ENCODE measurements at places on chromosomes 7 and 10.

- no peak for DNase-seq
Measured at GRCh38 chr10:29543715-29544114, 91.1 kb downstream of the SVIL start.

- DNase-seq: no peak
Measured at GRCh38 chr7:137664846-137665245, 181.9 kb downstream of the DGKI start.

DNA sequence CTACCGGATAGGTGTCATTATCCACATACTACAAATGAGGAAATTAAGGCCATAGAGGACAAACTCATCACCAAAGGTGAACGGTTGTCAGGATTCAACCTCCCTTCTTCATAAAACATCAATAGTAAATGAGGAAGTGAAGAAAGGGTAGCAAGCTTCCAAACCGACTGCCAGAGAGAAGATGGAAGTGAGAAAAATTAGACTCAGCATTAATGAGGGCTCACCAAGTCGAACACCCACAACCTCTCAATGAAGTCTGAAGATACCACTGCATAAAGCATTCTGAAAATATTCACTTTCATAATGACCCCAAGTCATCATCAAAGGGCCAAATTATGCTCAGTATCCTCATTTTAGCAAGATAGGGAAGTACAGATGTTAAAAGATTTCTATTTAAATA is 29.6 kb downstream of the ABCB4 start:
- DNase-seq: no peak

DNA sequence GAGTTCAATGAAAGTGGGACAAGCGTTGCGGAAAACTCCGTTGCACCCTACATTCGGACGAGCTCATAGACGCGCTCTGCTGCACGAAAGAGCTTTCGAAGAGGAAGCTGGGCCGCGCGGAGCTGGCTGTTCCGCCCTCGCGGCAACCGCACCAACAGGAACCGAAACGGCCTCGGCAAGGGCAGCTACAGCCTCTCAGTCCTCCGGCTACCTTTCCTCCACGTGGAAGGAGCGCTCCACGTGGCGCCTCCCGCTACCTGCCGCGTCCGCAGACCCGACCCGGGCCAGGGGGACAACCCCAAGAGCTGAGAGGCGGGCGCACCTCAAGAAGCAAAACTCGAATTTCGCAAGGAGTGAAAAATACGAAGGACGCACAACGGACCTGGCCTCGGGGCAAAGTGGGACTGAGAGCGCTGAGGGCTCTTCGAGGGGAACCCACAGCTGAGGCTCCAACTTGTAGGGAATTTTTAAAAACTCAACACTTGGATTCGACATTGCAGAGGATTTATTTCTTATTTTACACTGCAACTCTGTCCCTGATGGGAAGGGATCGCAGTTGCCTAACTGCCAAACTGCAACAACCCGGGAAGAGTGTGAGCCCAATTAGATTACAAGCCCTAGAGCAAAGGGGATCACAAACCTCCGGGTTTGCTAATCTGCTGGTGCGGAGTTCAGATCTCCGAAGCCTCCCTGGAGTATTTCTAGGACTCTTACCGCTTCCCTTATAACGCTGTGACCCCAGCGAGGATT is 1.4 kb downstream of the HPSE2 start:
- no peak for DNase-seq

GRCh38 chr7:116726713-116727431 is 54.9 kb downstream of the MET start:
- DNase-seq: no peak

DNA sequence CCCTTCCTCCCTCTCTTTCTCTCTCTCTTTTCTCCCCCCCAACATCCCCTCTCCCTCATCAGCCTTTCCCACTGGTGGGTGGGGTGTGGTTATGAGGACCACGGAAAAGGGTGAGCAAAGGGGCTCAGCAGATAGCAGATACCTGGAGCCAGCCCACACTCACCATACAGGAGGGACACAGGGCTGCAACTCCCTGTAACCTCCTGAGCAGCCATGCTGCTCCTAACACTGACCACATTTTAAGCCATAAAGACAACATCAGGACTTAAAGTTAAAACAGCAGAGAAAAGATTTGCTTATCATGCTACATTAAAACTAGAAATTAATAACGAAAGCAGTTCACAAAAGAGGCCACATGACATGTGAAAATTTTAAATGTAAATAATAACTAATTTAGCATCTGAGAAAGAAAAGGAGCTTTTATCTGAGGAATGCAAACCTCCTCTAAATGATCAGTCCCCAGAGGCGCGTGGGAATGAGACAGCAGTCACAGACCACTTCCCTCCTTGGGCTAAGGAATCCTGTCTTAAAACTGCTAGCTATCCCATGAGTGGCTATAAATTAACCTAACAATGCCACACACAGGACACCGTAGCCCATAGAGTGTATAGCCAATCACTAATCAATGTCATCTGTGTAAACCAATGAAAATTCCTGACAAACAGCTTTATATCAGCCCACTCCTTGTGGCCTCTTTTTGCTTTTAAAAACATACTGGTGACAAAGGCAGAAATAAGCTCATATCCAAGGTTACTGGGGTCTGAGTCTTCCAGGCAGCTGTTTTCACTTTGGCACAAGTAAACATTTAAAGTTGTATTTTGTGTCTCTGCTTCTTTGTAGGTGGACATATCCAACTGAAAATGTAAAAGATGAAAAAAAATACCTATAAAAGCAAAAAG is 33.3 kb downstream of the PKD1L1 start:
- no peak for DNase-seq

DNA sequence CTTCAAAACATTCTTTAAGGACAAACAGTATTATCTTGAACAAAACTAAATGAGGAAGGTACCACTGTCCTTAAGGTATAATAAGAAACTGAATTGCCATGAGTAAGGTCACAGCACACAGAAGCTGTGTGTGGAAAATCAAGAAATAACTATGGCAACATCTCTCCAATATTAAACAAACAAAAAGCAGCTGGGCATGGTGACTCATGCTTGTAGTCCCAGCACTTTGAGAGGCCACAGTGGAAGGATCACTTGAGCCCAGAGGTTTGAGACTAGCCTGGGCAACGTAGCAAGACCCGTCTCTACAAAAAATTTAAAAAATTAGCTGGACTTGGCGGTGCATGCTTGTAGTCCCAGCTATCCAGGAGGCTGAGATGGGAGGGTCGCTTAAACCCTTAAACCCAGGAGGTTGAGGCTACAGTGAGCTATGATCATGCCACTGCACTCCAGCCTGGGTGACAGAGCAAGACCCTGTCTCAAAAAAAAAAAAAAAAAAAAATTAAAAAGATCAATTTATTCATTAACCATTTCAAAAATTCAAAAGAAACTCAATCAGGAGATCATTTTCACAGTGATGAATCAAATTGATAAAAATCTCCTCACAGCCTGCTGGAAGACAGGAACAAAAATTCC is 195.4 kb downstream of the SKIDA1 start:
- no peak for DNase-seq

DNA sequence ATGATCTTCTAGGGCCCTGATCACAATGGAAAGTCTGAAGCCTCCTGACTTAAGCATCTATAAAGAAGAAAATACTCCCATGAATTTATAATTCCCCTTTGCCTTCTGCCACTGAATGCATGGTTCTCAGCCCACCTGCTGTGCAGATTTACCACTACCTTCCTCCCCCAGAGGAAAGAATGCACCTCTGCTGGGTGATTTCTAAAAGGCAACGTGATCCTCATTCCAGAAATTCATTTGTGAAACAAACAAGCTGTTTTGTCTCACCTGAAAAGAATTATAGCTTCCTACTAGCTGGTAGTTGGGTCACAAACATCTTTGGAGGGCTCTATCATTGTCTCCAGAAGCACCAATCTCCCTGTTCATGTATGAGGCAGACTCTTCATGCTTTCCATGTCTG is 320.2 kb downstream of the CDC14C start:
- DNase-seq: no peak

- DNase-seq: no peak
Measured at GRCh38 chr7:93048136-93048930, 69.4 kb downstream of the SAMD9 start.

DNA sequence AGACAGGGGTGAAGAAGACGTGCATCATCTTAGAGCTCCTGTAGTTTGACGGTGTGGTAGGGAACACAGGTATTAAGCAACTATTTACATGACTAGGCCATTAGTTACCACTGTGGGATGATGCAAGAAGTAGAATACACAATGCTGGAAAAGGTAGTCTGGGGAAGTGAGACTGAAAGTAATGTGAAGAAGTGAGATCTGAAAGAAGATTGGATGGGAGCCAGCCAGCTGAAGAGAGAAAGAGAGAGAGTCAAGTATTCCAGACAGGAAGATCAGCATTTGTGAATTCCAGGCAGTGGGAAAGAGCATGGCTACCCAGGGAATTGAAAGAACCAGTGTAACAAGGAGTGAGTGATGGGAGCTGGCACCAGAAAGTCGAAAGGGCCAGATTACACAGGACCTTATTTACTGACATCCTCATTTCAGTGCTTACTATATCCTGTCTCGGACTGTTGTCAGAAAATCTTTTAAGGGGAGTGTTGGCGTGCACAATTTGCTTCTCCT is 4.0 kb upstream of the CFAP58 start:
- DNase-seq: no peak

DNA sequence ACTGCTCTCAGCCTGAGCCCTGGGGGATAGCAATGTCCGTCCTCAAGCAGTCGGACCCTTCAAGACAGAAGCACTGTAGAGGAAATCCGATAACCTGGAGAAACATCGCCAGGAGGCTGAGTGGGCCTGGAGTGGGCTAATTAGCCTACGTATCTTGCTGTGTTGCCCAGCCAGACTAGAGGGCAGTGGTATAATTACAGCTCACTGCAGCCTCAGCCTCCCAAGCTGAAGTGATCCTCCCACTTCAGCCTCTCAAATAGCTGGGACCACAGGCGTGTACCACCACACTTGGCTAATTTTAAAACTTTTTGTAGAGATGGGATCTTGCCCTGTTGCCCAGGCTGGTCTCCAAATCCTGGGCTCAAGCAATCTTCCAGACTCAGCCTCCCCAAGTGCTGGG is 21.7 kb downstream of the LYZL2 start:
- DNase-seq: no peak

- peak; percentile 89 for DNase-seq
Measured at GRCh38 chr7:30660331-30661255, 21.7 kb downstream of the CRHR2 start.

GRCh38 chr7:84247591-84247990 is 53.0 kb upstream of the SEMA3A start:
- DNase-seq: no peak

- DNase-seq: no peak
Measured at GRCh38 chr10:114852197-114852596, 30.6 kb downstream of the FHIP2A start.

DNA sequence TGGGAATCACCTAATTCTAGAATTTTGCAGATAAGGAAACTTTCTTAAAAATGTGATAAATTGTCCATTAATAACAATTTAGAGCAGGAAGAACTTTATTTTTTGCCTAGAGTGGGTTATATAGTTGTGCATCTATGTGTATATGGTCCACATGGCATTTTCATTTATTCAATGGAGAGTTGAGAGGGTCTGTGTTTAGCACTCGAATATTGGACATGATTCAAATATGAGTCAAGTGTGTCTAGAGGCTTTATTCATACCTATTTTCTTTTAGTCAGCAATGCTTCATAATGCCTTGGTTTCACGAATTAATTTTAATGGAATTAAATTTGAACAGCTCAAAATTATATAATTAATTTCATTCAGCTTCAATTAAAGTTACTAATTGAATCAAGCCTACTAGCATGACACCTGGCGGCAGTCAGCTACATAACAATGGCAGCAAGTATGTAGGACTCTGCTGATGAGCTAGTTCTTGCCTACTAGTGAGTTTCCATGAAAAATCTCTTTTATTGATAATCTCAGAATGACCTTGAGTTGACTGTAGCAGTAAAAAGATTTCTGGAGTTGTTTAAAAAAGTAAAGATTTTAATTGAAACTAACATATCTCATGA is 17.7 kb downstream of the MDFIC start:
- DNase-seq: peak; percentile 14

GRCh38 chr7:46603296-46603752 is 682.3 kb upstream of the IGFBP3 start:
- no peak for DNase-seq

DNA sequence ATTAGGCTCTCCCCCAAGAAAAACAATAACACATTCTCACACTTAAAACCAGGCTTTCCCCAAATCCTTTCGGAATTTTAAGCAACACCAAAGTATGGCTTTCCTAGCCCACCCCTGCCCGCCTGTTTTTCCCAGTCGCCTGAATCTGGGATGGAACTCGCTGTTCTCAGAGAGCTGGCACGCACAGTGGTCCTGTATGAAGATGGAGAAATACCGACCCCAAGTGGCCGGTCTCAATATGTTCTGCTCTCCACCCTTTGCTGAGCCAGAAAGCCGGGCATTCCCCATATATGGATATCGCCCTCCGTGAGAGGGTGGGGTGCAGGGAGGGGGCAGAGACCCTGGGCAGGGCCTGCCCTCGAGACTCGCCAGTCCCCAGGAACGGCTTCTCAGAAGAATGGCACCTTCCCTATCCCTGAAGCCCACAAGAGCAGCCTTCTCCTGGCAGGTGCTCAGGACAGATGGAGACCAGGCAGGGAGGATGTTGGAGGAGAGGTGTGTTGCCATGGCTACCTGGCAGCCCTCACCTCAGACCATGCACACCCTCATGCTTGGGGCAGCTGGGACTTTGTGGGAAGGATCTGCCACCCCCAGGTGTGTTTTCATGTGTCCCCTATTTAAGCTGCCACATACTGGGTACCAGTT is 3.4 kb downstream of the TACR2 start:
- peak; percentile 64 for DNase-seq

DNA sequence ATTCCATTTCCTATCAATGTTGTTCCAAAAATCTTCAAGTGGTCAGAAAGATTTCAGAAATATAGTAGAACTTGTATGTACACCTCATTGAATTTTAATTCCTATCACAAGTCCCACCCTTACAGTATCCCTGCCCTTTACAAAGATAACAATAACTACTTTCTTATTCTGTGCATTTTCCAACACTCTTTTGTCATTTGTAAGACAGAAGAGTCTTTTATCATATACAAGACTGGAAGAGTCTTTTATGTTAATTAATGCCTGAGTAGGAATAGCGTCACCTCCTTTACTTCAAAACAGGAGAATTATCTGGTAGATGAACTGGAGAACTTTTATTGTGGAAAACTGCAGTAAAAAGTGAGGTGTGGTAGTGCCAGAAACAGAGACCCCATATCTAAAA is 193.9 kb upstream of the SEMA3C start:
- DNase-seq: no peak

- DNase-seq: no peak
Measured at GRCh38 chr7:29479301-29480200, 84.1 kb upstream of the PRR15 start.

Data from NCI-H446 (cell line).